ENCODE measurements at places on chromosomes 7 and 10.

- DNase-seq: no peak
Measured at GRCh38 chr10:72009425-72010081, 45.4 kb downstream of the CHST3 start.

- DNase-seq: no peak
Measured at GRCh38 chr7:40597517-40597916, 462.7 kb downstream of the SUGCT start.

GRCh38 chr7:70384024-70384423 lies 747.9 kb upstream of the GALNT17 start:
- DNase-seq: no peak

DNA sequence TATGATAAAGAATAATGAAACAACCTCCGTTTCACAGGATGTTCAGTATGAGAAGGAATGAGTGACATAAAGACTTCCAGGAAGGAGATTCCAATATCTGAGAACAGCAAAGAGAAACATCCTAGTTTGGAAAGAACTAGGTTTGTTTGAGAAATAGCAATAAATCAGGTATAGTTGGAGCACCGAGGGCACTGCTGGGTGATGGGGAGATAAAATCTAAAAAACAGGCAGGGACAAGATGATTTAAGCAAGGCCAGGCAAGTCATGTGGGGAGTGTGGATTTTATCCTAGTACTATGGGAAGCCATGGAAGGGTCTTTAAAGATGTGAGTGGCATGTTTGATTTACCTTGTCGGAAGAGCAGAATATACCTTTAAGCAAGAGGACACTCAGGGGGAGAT lies 169.7 kb downstream of the SPAG6 start:
- DNase-seq: no peak

- DNase-seq: no peak
Measured at GRCh38 chr10:127429601-127430312, 119.4 kb upstream of the NPS start.

DNA sequence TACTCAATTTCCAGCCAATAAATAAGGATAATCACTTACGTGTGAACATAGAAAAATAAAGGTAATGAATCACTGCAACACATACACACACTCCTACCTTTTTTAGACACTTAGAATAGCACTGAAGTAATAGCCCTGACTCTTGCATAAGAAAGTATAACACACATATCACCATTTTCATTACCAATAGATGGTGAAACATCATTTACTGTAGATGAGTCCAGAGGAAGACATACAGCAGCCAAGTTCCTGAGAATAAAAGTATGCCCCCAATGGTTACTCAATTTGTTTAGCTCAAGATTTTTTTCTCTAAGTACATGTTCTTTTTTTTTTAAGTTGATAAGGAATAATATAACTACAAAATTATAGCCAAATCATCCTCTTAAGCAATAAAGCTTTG lies 316.3 kb downstream of the PARD3 start:
- DNase-seq: no peak

GRCh38 chr7:80186721-80187120 lies 52.1 kb downstream of the GNAI1 start:
- peak; percentile 31 for DNase-seq

- DNase-seq: no peak
Measured at GRCh38 chr10:22846294-22846693, 81.6 kb upstream of the ARMC3 start.

DNA sequence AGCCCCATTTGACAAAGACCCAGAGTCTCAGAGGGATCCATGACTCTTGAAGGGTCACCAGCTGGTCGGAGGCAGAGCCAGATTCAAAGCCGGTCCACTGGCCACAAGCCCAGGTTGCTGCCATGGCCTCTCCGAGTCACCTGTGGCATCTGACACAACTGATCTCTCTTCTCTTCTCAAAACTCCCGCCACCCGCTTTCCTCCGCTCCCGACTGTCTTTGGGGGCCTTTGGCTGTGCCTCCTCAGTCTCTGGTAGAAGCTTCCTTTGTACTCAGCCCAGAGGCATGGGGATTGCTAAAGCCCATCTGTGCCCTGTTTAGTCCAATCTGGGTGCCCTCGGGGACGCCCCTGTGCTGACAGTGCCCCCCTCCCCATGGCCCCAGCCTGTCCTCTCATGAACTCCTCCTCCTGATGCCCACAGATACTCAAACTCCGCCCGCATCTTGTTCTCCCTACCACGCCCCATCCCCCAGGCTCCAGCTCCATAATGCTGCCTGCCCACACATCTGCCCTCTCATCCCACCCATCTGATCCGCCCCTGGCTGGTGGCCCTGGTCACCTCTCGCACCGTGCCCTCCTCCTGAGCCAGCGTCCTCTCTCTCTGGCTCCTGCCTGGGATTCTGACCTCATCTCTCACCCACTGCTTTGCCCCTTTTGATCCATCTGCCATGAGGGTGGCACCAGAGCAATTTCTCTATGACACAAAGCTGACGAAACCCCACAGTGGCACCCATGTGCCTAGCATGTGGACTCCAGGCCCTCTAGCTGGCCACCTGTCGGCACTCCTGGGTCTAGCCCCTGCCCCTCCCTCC lies 150.6 kb downstream of the SLIT1 start:
- DNase-seq: no peak

DNA sequence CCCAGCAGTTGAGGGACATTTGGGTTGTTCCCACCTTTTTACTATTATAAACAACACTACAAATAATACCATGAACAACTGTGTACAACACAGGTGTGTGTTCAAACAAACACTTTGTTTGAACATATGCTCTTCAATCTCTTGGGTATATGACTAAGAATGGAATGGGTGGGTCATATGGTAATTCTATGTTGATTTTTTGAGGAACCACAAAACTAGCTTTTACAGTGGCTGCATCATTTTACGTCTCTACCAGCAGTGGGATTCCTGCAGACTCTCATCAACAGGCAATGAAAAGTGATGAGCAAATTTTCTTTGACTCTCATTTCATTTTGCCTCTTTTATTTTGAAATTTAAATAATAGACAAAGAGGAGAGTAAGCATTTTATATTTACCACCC lies 116.9 kb upstream of the KLF14 start:
- no peak for DNase-seq

GRCh38 chr10:79446758-79447084 lies 1.3 kb upstream of the ZCCHC24 start:
- DNase-seq: peak; percentile 37

GRCh38 chr10:92387289-92387940 lies 96.4 kb downstream of the MARCHF5 start:
- peak; percentile 51 for DNase-seq

DNA sequence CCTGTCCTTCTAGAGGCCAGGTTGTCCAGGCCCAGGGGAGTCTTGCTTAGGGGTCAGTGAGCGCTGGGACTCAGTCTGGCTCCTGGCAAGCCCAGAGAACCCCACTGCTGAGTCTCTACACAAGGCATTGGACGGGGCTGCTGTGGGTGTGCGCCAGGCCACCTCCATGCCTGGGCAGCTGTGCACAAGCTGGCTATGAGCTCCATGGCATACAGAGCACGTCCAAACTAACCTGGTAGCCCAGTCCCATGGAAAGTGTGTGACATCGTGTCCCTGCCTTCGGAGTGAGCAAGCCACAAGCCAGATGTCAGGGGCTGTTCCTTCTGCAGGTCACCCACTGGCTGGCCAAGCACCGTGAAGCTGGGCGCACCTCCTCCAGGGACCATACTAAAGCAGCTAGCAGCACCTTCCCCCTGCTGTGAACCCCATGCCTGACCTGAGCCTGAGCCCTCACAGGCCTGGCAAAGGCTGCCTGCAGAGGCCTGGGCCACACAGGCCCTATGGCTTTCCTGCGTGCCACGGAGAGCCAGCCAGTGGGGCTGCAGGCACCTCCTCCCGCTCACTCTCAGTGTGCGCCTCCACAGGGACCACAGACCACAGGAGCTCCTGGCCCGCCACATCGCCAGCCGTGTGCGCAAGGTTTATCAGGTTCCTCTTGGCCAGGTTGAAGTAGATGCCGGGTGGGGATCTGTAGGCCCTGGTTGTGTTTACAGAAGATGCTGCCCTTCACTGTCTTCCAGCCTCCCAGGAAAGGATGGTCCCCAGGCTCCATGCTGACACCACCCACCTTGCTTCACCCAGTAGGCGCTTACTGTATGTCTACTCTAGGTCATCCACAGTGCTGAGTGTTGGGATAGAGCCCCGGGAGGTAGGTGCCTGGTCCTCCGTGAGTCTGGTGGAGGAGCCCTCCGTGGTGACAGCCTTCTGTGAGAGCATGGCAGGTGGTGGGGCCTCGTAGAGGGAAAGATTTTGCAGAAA lies 219.7 kb downstream of the EBF3 start:
- no peak for DNase-seq

- DNase-seq: no peak
Measured at GRCh38 chr10:109450702-109451101, 472.6 kb downstream of the XPNPEP1 start.

GRCh38 chr7:93298671-93299070 lies 66.5 kb downstream of the VPS50 start:
- no peak for DNase-seq

DNA sequence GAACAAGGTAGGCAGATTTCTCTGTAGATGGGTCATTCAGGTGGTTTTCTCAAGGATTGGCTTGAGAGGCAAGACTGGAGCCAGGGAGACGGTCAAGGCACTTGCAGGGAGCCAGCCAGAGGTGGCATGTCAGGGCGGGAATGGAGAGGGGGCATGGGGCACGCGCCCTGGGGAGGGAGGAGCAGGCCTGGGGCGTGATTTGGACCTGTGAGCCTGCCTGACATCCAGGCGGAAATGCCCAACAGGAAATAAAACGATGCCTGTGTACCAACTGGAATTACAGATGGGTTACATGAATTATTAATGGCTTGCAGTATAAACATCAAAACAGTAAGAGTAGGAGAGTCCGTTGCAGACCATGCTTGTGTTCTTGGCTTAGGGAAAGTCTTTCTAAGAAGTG lies 8.6 kb upstream of the SUN1 start:
- DNase-seq: no peak

- peak; percentile 74 for DNase-seq
Measured at GRCh38 chr7:143958781-143959180, 4.1 kb downstream of the OR2F1 start.

DNA sequence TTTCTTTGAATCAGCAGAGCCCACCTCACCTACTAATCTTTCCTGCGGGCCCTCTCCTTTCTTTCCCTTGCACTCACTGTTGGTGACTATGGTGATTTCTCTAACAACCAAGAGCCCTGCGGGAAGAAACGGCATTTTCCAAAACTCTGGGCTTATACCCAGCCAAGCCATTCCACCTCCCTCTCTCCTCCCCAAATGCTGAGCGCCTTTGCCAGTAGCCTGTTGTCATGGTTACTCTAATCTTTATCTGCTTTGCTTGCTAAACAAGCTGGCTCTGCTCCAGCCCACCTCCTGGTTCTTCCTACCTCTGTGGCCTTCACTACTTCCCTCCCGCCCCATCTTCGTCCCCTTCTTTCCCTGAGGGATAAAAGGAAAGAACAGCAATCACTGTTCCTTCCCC lies 86.7 kb downstream of the DGKI start:
- DNase-seq: peak; percentile 9

DNA sequence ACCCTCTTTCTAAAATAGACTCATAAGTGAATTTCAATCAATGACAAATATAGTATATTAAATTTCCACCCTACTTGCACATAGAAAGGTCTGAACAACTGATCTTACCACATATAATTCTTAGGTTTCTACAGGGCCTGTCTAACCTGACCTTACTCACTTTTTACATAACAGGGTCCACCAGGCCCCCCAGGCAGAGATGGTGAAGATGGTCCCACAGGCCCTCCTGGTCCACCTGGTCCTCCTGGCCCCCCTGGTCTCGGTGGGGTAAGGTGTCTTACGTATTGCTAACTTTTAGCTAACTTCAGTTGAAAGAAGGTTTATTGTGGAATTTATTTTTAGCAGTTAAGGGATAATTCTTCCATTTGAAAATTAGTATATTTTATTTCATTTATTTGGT lies 5.3 kb downstream of the COL1A2 start:
- no peak for DNase-seq

- DNase-seq: no peak
Measured at GRCh38 chr7:2691011-2691707, 3.2 kb downstream of the AMZ1 start.

DNA sequence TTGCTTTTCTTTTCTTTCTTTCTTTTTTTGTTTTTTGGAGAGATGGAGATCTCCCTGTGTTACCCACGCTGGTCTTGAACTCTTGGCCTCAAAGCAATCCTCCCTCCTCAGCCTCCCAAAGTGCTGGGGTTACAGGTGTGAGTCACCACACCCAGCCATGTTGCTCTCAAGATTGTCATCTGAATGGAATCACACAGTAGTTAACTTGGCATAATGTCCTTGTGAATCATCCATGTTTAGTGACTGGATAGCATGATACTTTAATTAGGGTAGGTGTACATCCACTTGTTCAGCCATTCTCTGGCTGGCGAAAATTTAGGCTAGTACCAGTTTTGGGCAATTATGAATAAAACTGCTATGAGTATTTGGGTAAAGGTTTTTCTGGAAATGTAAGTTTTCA lies 15.4 kb upstream of the GRB10 start:
- DNase-seq: no peak

DNA sequence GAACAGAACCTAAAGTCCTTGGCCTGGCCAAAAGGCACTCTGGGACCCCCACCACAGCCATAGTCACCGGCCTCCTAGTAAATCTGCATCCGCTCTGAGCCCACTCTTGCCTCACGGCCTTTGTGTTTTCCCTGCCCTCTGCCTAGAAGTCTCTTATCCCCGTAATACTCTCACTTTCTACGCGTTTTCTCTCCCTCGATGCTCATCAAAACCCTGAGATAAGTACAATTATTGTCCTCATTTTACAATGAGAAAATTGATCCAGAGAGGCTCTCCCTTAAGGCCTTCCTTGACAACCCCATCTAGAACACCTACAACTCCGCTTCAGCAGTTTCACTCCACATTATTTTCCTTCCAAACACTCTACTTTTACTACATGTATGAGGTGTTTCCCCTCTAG lies 1.5 kb upstream of the SFXN4 start:
- no peak for DNase-seq

DNA sequence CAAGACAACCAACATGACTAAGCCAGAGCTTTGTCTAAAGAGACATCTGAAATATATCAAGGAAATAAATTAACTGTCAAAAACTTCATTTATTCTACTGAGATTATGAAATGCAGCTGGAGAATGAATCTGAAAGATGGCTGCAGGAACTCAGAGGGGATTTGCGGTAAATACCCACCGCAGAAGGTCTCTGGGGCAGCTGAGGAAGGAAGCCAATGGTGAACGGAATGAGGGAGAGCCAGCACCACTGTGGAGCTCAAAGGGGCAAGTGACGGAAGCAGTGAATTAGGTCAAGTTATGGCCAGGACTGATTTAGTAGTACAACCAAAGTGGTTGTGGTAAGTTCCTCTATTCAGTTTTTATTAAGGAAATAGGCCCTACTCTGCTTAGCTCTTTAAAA lies 215.3 kb upstream of the GLI3 start:
- no peak for DNase-seq

DNA sequence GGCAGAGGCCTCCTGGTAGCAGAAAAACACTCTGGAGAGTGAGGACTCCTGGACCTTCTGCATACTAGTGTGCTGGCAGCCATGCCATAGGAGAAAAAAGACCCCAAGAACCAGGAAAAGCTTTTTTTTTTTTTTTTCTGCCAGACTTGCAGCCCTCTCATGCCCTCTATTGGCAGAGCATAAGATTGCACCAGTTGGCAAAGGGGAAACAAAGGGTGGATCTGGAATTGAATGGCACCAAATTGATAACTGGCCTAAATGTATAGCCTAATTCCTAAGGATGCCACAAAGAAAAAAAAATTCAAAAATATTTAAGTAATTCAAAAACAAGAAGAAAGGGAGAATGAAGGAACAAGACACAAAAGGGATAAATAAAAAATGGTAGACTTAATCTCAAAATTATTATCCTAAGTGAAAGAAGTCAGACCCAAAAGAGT lies 112.5 kb upstream of the GHITM start:
- peak; percentile 60 for DNase-seq
